Inflammatory macrophage treated with lipopolysaccharide for 1 hour (primary cell): ENCODE measurements at places on chromosomes 12 and 14.
A peak's percentile ranks its signal among the peaks of the same experiment; 100 is the strongest.

DNA sequence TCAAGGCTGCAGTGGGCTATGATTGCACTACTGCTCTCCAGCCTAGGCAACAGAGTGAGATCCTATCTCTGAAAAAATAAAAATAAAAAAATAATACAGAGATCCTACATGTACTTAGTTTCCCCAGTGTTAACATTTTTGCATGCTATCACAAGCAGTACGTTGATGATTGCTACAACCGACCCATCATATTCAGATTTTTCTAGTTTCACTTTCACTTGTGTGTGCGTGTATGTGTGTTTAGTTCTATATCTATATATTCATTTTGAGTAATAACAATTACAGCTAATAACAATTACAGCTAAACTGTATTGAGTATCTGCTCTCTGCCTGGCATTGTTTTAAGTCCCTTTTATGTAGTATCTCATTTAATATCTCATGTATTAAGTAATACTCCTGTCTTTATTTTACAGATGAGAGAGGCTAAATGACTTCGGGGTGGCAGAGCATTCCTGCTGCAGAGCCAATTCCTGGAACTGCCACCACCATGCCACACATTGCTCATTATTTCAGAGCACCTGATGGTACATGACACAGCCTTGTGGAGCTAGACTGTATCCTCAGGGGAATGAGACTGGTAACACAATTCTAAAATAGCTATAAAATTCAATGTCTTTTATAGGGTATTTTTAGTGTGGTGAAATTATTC, 153.1 kb downstream of the BCAT1 start:
- DNase-seq, result peak; percentile 43

- no peak for DNase-seq
These were observed 15.6 kb downstream of the KLHDC2 start for GRCh38 chr14:49783394-49784014.

GRCh38 chr12:13799574-13799973, 181.8 kb downstream of the GRIN2B start:
- DNase-seq, result no peak

DNA sequence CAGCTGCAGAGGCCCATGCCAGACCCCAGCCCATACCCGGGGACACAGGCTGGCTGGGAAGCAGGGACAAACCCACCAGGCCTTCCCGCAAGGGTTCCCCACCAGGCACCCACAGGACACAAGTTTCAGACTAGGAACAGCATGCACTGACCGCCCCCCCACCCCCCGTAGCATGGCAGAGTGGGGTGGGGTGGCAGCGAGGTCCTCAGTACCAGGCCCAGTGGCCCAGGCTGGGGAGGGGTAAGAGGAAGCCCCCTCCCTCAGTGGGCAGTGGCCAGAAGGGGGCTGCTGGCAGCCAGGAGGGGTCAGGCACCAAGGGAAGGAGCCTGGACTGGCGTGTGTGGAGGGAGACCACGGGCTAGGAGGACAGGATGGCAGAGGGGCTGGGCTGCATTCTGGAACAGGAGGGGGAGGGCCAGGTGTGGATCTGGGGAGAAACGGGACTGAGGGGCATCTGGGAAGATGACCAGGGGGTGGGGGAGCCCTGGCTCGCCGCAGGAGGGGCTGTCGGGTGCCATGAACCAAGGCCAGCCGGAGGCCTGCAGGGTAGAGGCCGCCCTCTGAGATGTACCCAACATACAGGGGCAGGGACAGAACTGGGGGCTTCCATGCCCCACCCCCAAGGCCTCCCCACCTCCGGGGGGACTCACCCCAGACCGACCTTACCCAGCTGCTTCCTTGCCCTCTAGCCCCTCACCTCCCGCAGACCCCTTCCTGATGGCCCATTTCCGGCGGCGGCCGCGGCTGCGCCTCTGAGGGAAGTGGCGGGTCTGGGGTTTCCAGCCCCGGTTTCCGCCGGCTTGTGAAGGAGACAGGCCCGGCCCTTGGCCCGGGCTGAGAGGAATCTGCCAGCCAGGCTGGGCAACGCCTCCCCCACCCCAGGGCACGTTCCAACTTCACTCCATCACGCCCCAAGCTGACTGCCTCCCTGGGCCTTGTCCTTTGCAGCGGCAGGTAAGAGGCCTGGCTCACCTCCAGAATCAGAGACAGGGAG, 5.6 kb upstream of the JAG2 start:
- DNase-seq, result no peak

DNA sequence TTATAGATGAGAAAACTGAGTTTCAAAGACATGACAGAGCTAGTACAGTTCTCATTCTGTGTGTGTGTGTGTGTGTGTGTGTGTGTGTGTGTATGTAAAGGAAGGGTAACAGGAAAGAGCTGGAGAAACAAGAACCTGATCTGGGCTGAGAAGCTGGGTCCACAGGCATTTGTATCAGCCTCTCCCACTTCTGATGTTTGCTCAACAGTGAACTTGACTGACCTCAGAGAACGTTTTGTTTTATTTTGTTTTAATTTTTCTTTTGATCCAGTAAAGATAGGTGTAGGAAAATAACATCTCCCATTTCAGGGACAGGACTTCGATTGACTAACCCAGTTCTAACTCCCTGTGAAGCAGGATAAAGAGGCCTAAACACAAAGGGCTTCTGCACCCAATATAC, 85.4 kb downstream of the STXBP6 start:
- no peak for DNase-seq

- no peak for DNase-seq
These were observed 8.6 kb downstream of the PLEKHH1 start for GRCh38 chr14:67541448-67542387.

GRCh38 chr12:8890313-8891085, 23.8 kb upstream of the PHC1 start:
- DNase-seq, result peak; percentile 89
